ENCODE measurements at places on chromosomes 2 and 18.

- DNase-seq, result no peak
These were observed 44.3 kb downstream of the MALT1 start for GRCh38 chr18:58715540-58715939.

GRCh38 chr18:73279498-73279897, 411.7 kb upstream of the NETO1 start:
- DNase-seq, result no peak

- peak; percentile 27 for DNase-seq
These were observed 253.2 kb upstream of the SP5 start for GRCh38 chr2:170461889-170462288.

- no peak for DNase-seq
These were observed 155.9 kb downstream of the KLHL29 start for GRCh38 chr2:23540804-23541360.

GRCh38 chr2:226981791-226982326, 146.0 kb downstream of the RHBDD1 start:
- no peak for DNase-seq

- DNase-seq, result no peak
These were observed 230.4 kb downstream of the SP3 start for GRCh38 chr2:173734797-173735196.
